Naive thymus-derived CD4-positive, alpha-beta T cell (primary cell): ENCODE measurements at places on chromosomes 16 and 17.

GRCh38 chr17:81740395-81740961, 28.4 kb downstream of the SLC25A10 start:
- no peak for DNase-seq

GRCh38 chr17:73228748-73229236, 32.9 kb downstream of the CPSF4L start:
- no peak for DNase-seq

- DNase-seq = no peak
Measured at GRCh38 chr17:55275894-55276804, 11.4 kb downstream of the HLF start.

- no peak for DNase-seq
Measured at GRCh38 chr16:85395207-85395912, 217.8 kb upstream of the GSE1 start.

DNA sequence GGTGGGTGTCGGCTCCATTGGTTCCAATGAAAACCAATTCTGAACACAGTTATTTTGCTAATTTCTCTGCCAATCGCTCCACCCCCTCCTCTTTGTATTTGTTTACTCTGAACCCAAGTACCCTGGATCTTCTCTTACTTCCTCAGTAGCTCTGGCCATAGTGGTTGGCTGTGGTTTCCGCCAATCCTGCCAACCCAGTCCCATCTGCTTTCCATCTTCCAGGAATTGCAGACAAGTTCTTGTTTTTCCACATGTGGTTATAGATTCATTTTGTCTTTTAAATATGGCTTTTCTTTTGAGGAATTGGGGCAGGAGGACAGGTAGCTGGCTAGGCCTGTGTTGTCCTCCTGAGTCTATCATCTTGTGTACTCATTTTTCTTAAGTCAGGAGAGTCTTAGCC, 92.0 kb downstream of the CYLD start:
- DNase-seq = no peak

GRCh38 chr17:28878158-28878910, 19.2 kb downstream of the FLOT2 start:
- DNase-seq = no peak

- no peak for DNase-seq
Measured at GRCh38 chr17:17892731-17893130, 55.9 kb upstream of the SREBF1 start.

GRCh38 chr16:80274576-80275191, 266.1 kb upstream of the DYNLRB2 start:
- no peak for DNase-seq

GRCh38 chr16:81558444-81559175, 114.0 kb downstream of the CMIP start:
- DNase-seq = no peak

GRCh38 chr16:75229172-75230031, 10.6 kb downstream of the CTRB1 start:
- DNase-seq = no peak

GRCh38 chr16:89505204-89506112, 2.7 kb upstream of the SPG7 start:
- peak; percentile 85 for DNase-seq

DNA sequence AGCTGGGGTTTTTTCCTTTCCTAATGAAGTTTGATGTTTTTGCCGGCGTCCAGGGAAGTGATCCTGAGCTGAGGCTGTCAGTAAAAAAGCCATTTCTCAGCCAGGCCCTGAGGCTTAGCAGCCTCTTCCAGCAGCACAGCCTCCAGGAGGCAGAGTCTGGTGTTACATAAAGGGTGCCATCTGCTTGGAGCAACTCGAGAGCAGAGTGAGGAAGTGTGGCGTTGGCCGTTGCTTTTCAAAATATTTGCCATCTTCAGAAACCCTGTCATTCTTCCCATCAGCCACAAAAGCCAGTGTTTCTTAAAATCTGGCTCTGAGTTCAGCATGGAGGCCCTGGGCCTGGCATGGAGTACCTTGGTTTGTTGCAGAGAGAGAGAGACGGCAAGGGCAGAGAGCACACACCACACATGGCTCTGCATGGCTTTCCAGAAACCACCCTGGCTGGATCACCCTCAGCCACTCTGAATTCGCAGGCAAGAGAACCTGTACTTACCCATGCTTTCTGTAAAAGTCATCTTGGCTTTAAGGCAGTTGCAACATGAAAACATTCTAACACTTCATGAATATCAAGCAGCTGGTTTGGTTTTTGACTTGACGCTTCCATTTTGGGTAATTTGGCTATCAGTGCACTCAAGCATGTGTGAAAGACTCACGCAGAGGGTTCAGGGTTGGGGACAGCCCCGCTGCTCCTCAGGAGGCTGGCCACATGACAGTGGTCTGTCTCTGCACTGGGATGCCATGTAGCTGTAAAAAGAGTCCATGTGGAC, 21.0 kb downstream of the PMM2 start:
- DNase-seq = no peak
